T-helper 2 cell (primary cell): ENCODE measurements at places on chromosomes 16 and 17.

DNA sequence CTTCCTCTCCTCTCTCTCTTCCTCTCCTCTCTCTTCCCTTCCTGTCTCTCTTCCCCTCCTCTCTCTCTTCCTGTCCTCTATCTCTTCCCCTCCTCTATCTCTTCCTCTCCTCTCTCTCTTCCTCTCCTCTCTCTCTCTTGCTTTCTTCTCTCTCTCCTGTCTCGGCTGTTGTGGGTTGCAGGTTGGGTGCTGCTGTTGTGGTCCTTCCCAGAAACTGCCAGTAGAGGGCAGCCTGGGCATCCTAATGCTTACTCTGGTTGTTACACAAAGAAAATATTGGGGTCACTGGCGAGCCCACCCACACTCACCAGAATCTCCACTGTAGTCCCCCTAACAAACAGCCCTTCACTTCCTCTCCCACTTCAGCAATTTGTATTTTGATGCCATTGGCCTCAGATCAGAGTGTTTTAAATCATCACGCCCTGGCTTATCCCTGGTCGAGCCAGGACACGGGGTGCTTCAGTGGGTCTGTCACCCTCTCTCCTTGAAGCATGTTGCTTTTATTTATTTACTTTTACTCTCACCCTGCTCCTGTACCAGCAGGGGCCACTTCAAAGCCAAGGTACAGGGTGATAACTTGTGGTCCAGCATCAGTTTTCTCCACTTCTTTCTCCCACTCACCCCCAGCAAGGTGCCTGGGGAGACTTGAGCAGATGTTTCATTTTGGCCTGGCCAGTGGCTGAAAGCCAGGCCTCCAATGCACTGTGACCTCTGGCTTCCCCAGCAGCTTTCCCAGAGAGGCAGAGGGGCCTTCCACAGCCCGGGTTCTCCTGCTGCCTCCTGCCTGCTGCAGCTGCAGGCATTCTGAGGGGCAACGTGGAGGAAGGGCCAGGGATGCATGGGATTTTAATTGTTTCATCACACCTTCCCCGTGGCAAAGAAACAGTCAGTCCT is 4.7 kb upstream of the MMP15 start:
- peak; percentile 44 for DNase-seq

GRCh38 chr17:58576679-58577367 is 62.4 kb upstream of the MTMR4 start:
- DNase-seq, result no peak

DNA sequence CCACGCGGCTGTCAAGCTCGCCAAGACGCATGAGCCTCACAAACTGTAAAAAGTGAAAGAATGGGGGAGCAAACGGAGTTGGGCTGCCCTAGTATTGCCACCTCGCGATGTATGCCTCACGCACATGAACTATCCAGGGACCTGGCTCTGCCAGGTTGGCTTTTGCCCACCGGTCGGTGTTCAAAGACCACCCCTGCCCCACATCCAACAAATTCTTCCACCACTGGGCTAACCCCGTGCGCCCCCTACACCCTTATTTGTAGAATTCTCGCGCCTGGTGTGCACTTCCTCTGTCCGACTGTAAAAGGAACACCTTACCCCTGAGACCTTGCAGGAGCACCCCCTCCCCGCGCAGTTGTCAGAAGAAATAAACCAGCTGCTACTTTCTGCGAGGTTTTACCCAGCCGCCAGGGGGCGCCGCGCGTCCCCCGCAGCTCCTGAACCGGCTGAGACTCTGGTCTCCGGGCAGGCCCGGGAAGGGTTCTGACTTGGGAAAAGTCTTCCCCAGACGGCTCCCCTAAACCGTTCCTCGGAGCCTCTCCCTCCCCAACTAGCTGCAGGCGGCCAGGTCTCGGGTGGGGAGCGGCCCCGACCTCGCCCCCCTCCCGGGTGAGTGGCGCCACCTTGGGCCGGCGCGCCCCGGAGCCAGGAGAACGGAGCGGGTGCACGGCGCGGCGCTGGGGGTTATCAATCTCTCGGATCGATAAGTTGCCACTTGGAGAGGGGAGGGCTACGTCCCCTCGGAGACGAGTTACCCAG is 1.7 kb upstream of the ZNF423 start:
- peak; percentile 19 for DNase-seq

- DNase-seq, result no peak
These were observed 47.9 kb downstream of the STH start for GRCh38 chr17:46046957-46047356.

DNA sequence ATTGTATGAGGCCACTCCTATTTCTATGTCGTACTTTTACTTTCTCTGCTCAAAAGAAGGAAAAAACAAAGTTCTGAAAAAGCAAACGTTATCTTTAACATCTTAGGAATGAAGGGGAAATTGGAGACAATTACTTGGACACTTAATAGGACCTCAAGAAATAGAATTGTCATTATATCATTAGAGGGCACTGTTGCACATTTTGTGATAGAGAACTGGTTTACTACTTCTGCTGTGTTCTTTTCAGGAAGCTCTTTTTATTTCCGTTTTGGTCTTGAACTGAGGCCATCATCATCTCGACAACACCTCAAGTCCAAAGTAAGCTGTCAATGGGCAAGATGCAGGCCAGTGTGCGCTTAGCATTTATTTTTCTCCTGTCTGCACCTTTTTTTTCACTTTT is 14.6 kb downstream of the COG4 start:
- no peak for DNase-seq

DNA sequence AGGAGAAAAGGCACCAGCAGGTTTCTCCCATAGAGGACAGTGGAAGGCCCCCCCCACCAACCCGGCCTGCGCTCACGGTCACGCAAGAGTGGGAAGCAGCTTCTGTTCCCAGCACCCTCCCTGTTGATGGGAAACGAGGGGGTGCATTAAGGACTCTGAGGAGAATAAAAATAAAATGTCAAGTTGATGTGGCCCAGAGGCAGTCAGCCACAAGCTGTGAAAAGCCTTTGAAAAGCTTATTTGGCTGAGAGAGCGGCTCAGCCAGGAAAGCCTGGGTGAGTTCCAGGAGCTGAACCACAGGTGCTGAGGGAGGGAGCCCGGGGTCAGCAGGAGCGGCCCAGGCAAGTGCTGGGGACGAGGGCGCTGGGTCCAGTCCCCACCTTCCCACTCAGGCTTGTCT is 26.9 kb upstream of the SPATA32 start:
- no peak for DNase-seq

DNA sequence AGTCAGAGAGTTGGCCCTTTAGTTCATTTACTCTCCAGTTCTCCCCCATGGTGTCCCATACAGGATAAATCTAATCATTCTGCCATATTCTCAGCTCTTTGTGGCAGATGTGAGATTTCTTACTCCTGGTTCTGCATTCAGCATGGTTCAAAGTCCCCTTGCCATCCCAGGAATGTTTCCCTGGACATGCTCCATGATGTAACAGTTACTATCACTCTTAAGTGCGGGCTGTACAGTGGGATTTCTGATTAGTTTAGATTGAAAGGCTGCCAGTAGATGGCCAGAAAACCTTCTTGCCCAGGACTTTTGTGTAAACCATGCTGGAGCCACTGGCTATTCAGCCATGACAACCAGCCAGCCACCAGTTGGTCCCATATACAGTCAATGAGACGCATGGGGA is 10.4 kb downstream of the KRT37 start:
- no peak for DNase-seq

GRCh38 chr16:88909431-88910210 is 43.2 kb upstream of the PABPN1L start:
- DNase-seq, result no peak

DNA sequence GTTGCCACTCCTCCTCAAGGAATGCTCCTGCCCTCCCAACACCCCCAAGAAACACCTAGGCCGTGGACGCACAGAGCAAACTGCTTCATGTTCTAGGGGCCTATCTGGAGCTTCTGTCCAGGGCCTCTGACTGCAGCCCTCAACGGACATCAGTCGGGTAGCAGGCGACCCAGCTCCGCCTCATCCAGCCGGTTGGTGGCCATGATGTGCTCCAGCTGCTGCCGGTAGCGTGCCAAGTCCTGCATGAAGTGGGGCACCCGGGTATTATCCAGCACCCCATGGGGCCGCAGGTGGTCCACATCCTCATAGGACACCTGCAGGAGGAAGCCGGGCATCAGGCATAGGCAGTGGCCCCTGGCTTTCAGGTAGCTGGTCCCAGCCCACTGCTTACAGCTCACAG is 6.3 kb downstream of the NOL3 start:
- no peak for DNase-seq

DNA sequence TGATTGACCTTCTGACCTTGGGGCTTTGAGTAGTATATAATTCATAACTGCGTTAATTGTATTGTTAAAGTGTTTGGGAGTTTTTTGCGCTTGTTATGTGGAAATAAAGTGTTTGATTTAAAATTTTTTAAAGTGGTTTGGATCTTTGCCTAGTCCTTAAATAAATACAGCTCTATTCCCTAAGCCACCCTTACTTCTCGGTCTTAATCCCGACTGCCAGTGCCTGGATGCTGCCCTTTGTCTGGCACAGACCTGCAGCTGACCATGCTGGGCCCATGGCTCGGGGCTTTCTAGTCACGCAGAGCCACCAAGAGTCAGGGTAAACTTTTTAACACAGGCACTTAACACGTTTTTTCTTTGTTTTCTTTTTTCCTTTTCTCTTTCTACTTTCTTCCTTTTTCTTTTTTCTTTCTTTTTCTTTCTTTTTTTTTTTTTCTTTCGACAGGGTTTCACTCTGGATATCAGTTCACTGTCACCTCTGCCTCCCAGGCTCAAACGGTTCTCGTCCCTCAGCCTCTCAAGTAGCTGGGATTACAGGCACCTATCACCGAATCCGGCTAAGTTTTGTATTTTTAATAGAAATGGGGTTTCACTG is 19.6 kb upstream of the SLC5A11 start:
- no peak for DNase-seq

DNA sequence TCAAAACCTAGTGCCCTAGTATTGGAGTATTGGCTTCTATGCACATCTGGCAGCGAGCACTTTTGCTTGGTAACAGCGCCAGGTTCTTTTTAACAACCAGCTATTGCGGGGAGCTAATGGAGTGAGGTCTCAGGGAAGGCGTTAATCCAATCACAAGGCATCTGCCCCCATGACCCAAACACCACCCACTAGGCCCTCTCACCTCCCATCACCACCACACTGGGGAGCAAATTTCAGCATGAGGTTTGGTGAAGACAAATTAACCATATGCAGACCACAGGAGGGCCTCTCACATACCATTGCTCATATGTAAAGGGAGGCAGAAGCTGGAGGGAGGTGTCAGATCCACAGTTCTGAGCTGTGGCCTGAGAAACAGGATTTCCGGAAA is 893 bp upstream of the ODF4 start:
- DNase-seq, result no peak

GRCh38 chr16:56013962-56014552 is 138.9 kb upstream of the CES5A start:
- DNase-seq, result peak; percentile 24

GRCh38 chr16:57098188-57098841 is 5.9 kb downstream of the CPNE2 start:
- DNase-seq, result no peak

- no peak for DNase-seq
These were observed 900.8 kb upstream of the GOT2 start for GRCh38 chr16:59634951-59635350.

- no peak for DNase-seq
These were observed 62.0 kb downstream of the RPH3AL start for GRCh38 chr17:290626-291025.

DNA sequence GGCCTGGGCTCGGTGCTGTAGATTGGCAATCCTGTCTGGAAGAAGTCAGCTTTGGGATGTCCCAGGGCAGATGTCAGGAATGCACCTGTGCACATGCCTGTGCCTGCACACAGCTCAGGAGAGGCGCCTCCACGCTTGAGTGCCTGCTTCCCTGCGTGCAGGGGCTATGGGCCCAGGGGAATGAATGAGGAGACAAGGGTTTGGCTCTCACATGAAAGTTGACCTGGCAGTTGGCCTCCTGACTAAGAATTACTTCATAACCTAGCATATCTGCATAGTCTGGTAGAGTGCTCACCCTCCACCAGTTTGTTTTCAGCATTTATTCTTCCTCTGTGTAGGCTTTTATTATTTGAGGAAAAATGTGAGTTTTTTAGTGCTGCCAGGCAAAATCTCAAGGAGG is 50.0 kb downstream of the PLD6 start:
- DNase-seq, result no peak

- DNase-seq, result no peak
These were observed 211.9 kb downstream of the PRKCA start for GRCh38 chr17:66514227-66514806.

DNA sequence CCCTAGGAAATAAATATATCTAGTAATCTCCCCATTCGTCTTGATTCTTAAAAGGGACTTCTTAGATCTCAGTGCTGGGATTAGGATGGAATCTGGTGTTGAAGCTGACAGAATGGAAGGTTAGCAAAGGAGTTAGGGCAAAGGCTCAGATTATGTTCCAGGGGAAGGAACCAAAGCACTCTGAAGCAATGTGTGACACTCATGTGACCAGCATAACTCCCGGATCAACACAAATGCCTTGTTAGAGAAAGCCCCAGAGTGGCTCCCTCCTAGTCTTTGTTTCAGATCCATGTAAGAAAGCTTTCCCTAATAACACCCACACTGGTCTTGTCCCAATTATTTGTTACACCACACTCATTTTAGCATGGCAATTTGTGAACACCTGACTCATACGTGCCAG is 62.6 kb upstream of the ERN1 start:
- DNase-seq, result no peak

GRCh38 chr16:28303132-28303531 is 10.8 kb downstream of the SBK1 start:
- DNase-seq, result no peak

DNA sequence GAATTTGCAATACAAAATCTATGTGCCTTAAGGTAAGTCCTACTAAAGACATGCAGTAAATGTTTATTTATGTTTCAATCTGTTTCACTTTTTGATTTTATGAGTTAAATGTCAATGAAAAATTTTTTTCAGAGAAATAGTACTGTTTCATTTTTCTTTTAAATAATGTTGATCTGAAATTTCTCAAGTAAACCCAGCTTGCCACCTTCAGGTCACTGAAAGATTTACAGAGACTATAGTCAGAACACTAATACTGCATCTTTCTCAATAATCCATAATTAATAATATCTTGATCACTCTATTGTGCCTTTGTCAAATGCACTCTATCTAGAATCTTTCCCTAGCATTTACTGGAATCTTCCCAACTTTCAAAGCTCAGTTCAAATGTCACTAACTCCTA is 6.5 kb upstream of the DHX40 start:
- DNase-seq, result no peak

DNA sequence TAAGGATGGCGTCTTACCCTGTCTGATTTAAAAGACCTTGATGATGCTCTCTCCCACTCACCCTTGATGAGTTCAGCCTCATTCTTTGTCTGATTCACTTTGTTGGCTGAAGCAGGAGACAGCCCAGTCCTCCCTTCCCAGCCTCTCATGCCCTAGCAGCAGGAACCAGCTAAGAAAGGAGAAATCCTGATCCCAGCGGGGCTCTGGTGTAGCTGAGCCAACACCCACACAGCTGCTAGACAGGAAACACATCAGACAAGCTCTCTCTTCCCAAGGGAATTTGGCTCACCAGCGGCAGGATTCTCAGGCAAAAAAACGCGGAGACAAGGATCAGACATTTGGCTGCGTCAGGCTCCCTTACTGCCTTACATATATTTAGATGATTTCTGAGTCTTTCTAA is 211.5 kb downstream of the CDH11 start:
- no peak for DNase-seq
